ENCODE measurements at places on chromosomes 6 and 20.

GRCh38 chr20:42063141-42063540 is 445.0 kb upstream of the CHD6 start:
- DNase-seq: no peak

GRCh38 chr6:168181316-168181715 is 102.3 kb upstream of the FRMD1 start:
- DNase-seq: no peak

- no peak for DNase-seq
Observed at GRCh38 chr6:87482366-87482765, 9.6 kb downstream of the SLC35A1 start.

DNA sequence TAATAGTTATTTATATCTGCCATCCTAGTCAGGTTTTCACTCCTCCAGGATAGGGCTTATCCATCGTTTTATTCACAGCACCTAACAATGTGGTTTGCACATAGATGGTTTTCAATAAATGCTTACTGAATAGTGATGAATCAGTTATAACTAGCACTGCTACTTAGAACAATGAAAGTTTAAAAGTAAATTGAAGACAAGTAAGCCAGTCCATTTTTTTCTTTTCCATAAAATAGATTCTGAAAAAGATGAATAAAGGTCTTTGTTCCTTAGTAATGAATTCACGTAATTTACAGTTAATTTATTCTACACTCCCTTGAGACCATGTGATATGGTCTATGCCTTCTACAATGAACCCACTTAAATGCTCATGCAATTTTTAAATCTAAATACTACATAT is 212.5 kb downstream of the RNGTT start:
- DNase-seq: no peak
